ENCODE measurements at places on chromosomes 5 and 9.

DNA sequence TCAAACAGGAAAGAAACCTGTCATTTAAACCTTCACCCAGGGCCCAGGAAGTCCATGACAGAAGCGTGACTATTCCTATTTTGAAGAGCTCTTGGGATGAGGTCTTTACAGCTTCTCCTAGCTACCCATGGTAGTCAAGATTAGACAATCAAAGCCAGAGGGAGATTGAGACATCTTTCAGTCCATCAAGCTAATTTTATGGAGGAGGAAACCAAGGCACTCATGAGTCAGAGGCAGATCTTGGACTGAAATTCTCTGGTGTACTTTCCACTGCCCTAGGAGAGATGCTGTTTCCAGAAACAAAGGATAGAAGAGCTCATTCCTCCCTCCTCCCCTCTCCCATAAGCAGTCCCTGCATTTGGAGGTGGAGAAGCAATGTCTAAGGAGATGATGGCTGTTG is 9.2 kb downstream of the TNFSF8 start:
- no peaks in the 10 kb centered on the region for H3K27me3 ChIP-seq
- no peaks in the 10 kb centered on the region for H3K36me3 ChIP-seq
- DNase-seq: no peak

- H3K36me3 ChIP-seq: no peaks in the 10 kb centered on the region
- no peak overlapping the region for H3K27ac ChIP-seq
- DNase-seq: no peak
- H3K27me3 ChIP-seq: no peaks in the 10 kb centered on the region
- no peak overlapping the region for H3K4me3 ChIP-seq
- no peaks in the 10 kb centered on the region for H3K4me1 ChIP-seq
Observed at GRCh38 chr9:120258096-120258495, 321.9 kb downstream of the CDK5RAP2 start.

DNA sequence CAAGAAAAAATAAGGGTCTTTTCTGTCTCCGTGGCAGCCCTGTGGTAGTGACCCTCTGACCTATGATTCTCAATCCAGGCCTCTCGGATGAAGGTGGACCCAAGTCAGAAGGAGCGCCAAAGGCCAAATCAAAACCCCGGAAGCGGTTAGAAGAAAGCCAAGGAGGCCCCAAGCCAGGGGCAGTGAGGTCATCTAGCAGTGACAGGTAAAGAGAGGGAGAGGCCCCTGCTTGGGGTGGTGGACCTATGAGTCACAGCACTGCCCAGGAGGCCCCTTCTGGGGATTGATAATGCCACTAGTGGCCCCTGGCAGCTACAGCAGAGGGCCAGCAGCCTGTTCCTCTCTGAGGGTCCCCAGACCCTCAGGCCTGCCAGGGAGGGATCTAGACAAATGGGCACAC is 6.4 kb upstream of the SLC2A8 start:
- H3K27me3 ChIP-seq: no peaks in the 10 kb centered on the region
- H3K4me3 ChIP-seq: no peak overlapping the region
- no peaks in the 10 kb centered on the region for H3K4me1 ChIP-seq
- H3K36me3 ChIP-seq: no peaks in the 10 kb centered on the region
- no peak for DNase-seq

GRCh38 chr9:86589273-86589672 is 235.1 kb upstream of the TUT7 start:
- no peak overlapping the region for H3K27ac ChIP-seq
- H3K36me3 ChIP-seq: no peaks in the 10 kb centered on the region
- H3K4me3 ChIP-seq: no peak overlapping the region
- H3K4me1 ChIP-seq: no peaks in the 10 kb centered on the region
- H3K27me3 ChIP-seq: no peaks in the 10 kb centered on the region

DNA sequence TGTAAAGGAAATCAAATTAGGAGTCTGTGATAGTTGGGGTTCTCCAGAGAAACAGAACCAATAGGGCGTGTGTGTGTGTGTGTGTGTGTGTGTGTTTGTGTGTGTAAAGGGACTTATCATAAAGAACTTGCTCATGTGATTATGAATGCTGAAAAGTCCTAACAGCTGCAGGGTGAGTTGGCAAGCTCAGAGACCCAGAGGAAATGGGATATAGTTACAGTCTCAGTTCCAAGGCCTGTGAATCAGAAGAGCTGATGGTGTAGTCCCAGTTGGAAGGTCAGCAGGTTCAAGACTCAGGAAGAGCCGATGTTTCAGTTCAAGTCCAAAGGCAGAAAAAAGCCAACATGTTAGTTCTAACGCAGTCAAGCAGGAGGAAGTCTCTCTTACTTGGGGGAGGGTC is 214.2 kb downstream of the ELAVL2 start:
- no peak overlapping the region for H3K27ac ChIP-seq
- no peaks in the 10 kb centered on the region for H3K27me3 ChIP-seq
- no peaks in the 10 kb centered on the region for H3K4me1 ChIP-seq
- no peak overlapping the region for H3K4me3 ChIP-seq
- no peaks in the 10 kb centered on the region for H3K36me3 ChIP-seq

GRCh38 chr5:139862313-139862712 is 66.7 kb downstream of the PSD2 start:
- no peaks in the 10 kb centered on the region for H3K27me3 ChIP-seq
- no peak overlapping the region for H3K27ac ChIP-seq
- no peak for DNase-seq
- H3K36me3 ChIP-seq: no peaks in the 10 kb centered on the region
- no peak overlapping the region for H3K4me3 ChIP-seq

- H3K27me3 ChIP-seq: no peaks in the 10 kb centered on the region
- no peaks in the 10 kb centered on the region for H3K36me3 ChIP-seq
Observed at GRCh38 chr5:8585230-8586018, 716.5 kb downstream of the MTRR start.

- DNase-seq: no peak
- no peaks in the 10 kb centered on the region for H3K27me3 ChIP-seq
- no peak overlapping the region for H3K27ac ChIP-seq
- no peaks in the 10 kb centered on the region for H3K36me3 ChIP-seq
Observed at GRCh38 chr9:126361810-126362238, 35.2 kb downstream of the MVB12B start.

- H3K4me1 ChIP-seq: peaks cover under 1% of the 10 kb centered on the region
- H3K4me3 ChIP-seq: no peak overlapping the region
- no peak for DNase-seq
- no peak overlapping the region for H3K27ac ChIP-seq
Observed at GRCh38 chr9:131552030-131552429, 6.7 kb downstream of the PRRT1B start.

- no peaks in the 10 kb centered on the region for H3K4me1 ChIP-seq
- no peak overlapping the region for H3K4me3 ChIP-seq
- H3K27me3 ChIP-seq: no peaks in the 10 kb centered on the region
- H3K36me3 ChIP-seq: peaks cover 62% of the 10 kb centered on the region
Observed at GRCh38 chr9:131203431-131204218, 72.7 kb downstream of the FAM78A start.

Measured in liver (tissue), 10 donors.